Inflammatory macrophage treated with lipopolysaccharide for 4 hours (primary cell): ENCODE measurements at places on chromosomes 7 and 10.

- DNase-seq: peak; percentile 95
Measured at GRCh38 chr7:143410521-143411004, 1.9 kb upstream of the EPHA1 start.

GRCh38 chr10:105188737-105189462, 547.8 kb downstream of the SORCS3 start:
- DNase-seq: no peak

GRCh38 chr7:157767506-157768197, 430.8 kb downstream of the DNAJB6 start:
- DNase-seq: no peak

DNA sequence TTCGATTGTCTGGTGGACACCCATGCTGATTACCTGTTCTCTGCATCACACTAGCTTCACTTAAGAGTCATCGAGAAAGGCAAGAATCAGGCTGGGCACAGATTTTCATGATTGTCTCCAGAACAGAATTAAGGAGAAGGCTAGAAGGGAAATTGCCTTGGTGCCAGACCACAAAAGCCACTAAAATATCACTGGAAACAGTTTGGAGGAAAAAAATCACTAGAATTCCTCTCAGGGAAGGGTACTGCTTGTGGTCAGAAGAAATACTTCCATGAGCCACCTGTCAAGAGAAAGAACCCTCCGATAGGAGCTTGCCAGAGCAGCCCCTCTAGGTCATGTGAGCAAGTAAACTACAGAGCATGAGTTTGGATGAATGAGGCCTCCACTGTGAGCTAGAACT, 269.3 kb upstream of the TEX47 start:
- DNase-seq: no peak

- peak; percentile 93 for DNase-seq
Measured at GRCh38 chr10:30491204-30491915, 57.4 kb downstream of the MAP3K8 start.

DNA sequence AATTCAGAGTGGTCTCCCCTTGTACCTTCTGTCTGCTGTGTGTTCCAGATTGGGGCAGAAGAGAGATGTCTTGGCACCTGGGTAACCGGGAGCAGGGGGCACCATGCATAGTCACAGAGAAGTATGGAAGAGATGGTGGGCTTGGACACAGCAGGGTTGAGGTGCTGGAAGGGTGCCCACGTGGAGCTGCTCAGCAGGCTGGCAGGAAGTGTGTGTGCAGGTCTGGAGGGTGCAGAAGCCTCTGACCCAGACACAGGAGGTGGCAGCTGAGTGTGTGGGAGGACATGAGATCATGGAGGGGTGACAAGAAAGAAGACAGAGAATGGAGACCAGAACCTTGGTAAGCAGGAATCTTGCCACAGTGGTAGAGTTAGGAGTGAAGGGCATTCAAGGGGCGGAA, 42.3 kb upstream of the DUSP5 start:
- DNase-seq: peak; percentile 66

GRCh38 chr10:42888504-42889095, 106.0 kb downstream of the BMS1 start:
- no peak for DNase-seq

DNA sequence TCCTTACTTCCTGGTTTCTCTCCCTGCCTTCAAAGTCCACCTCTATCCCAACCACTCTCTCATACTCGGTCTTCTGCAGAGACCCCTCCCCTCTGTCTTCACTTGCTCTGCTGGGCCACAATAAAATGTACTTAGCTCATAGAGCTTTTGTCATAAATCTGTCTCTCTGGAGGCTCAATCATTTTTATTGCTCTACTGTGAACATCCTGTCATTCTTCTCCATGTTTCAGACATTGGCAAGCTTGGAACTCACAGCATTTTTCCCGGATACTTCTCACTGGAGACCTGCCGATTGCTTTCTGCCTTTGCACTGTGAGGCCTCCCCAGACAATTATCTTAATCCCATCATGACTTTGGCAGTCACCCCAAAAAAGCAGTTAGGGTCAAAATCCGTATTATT, 192.3 kb upstream of the ZMIZ1 start:
- no peak for DNase-seq

DNA sequence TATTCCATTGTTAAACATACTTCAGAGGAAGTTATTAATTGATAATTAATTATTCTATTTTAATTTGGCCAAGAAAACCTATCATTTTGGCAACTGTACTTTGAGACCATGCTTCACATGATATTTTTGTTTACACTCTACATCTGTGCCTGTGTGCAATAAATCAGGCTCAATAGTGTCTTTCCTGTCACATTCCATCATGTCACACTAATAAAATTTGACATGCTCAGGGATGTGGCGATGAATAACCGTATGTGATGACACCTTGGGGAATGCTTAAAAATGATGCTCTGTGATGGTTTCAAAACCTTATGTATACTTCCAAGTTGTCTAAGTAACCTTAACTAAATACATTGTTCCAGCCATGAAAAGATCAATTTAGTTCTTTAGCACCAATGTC, 364.6 kb upstream of the TEX47 start:
- no peak for DNase-seq

- DNase-seq: no peak
Measured at GRCh38 chr7:69738396-69738951, 140.2 kb downstream of the AUTS2 start.

- DNase-seq: no peak
Measured at GRCh38 chr10:68506411-68506810, 20.9 kb downstream of the SLC25A16 start.

GRCh38 chr7:8291397-8292141, 29.6 kb upstream of the ICA1 start:
- DNase-seq: no peak

DNA sequence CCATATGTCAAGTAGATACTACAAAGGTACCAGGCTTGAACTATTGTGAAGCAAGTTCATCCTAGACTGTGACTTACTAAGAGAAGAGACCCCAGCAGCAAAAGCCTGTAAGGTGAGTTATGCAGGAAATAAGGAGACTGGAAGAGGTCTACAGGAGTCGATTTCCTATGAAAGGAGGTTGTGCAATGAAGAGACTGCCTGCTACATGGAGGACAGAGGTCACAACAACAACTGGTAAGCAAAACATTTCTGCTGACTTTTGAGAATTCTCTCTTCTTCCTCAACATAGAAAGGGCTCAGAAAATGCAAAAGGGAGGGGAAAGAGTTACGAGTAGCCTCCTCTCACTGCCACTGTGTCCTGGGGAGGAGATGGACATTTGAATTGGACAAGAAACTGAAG, 42.4 kb downstream of the PDK4 start:
- no peak for DNase-seq

- no peak for DNase-seq
Measured at GRCh38 chr7:79982141-79982770, 152.4 kb upstream of the GNAI1 start.

- DNase-seq: no peak
Measured at GRCh38 chr10:116826803-116827202, 22.5 kb upstream of the ENO4 start.

- no peak for DNase-seq
Measured at GRCh38 chr7:96527133-96527827, 182.4 kb downstream of the SEM1 start.

DNA sequence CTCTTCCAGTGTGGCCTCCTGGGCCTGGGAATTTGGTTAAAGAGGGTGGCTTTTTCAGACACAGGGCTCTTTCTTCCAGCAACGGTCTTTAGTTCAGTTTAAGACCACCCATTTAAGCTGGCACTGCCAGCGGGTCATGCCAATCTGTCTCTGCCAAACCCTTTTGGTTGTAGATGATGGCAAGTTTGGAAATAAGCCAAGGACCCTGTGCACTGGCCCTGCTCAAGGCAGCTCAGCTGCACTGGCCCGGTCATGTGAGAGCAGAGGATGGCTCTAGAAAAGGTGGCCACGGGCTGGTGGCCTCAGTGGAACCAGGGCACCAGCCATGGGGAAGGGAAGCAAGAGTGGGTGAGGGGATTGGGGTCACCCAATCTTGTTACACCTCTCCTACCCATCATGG, 294.1 kb downstream of the GLRX3 start:
- no peak for DNase-seq

- peak; percentile 59 for DNase-seq
Measured at GRCh38 chr7:123871998-123872867, 27.3 kb downstream of the HYAL4 start.

DNA sequence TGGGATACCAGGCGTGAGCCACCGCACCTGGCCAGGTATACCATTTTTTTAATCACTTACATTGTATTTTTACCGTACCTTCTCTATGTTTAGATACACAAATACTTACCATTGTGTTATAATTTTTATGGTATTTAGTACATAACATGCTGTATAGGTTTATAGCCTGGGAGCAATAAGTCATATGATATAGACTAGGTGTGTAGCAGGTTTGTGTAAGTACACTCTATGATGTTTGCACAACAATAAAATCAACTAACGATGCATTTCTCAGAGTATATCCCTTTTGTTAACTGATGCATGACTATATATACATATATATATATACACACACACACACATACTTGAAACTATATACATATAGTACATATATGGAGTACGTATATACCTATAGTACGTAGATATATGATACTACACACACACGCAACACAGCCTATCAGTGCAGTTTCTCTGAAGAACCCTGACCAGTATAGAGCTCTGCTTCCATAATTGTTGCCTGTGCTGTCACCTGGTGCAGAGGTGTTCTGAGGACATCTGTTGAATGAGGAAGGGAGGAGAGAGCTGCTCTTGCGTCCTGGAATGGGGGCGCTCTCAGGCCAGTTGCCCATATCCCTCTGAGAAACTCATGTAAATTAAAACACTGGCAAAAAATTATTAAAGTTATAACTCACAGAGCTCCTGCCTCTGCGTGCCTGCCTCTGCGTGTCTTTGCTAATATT, 315.3 kb downstream of the FGFR2 start:
- no peak for DNase-seq

GRCh38 chr7:105690325-105690945, 109.1 kb upstream of the EFCAB10 start:
- DNase-seq: no peak

GRCh38 chr10:16975188-16975587, 154.4 kb downstream of the CUBN start:
- DNase-seq: no peak

GRCh38 chr10:17805921-17806577, 3.1 kb upstream of the MRC1 start:
- no peak for DNase-seq

DNA sequence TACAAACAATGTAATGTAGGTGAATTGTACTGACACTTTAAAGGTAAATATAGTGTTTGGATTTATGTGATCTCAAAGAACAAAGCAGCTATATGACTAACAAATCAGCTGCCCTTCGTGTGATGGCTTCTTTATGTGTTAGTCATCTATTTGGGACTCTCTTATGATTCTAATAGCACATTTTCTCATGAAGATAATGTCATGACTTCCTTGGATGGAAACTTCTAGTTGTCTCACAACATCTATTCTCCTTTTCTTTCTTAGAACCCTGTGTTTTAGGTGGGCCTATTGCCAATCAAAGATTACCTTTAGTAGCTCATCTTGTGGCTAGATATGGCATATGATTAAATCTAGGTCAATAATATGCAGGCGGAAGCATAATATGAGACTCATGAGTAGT, 45.0 kb downstream of the TMEM106B start:
- peak; percentile 47 for DNase-seq

DNA sequence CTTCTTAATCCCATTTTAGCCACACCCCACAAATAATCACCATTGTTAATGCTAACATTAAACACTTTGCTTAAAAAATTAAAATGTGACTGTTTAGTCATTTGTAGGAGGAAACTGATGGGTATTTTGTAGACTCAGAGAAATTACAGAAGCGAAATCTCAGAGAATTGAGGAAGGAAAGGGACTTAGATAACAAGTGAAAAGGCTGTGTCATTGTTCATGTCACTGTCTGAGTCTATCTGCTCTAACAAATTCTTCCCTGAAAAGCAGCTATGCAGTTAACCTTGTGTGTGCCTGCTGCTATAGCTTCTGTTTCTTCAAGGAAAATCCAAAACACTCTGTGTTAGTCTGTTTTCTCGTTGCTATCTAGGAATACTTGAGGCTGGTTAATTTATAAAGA, 40.9 kb upstream of the PLXDC2 start:
- DNase-seq: peak; percentile 93

DNA sequence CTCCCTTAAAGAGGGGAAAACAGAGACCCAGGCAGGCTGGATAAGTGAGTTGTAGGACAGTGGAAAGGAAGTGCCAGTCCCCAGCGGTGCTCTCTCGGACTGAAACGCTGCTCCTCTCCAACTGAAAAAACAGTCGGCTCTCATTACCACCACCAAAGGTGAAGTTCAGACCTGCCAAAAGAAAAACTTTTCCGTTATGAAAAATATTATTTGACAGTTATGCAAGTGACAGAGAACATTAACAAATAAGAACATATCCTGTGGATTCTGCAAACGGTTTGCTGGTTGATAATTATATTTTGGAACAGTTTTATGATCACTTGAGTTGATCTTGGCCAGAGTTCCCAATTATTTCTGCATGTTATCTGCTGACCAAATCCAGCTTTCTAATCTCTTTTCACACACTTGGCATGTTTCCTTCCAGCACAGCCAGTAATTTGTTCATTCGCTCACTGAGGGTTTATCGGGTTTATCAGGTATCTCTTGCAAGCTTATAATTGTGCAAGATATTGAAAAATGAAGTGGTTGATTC, 82.6 kb downstream of the PTPRE start:
- DNase-seq: no peak

DNA sequence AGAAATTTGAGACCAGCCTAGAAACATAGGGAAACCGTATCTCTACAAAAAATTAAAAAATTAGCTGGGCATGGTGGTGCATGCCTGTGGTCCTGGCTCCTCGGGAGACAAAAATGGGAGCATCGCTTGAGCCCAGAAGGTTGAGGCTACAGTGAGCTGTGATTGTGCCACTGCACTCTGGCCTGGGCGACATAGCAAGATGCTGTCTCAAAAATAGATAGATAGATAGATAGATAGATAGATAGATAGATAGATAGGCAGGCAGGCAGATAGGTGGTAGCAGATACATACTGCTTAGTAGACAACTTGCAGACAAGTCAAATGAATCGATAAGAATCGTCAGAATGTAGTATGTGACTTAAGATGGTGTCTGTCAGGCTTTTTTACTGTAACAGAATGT, 106.9 kb downstream of the SND1 start:
- no peak for DNase-seq
